Astrocyte of the spinal cord (primary cell): ENCODE measurements at places on chromosomes 16 and 17.
A peak's percentile ranks its signal among the peaks of the same experiment; 100 is the strongest.

GRCh38 chr16:53103811-53104210 is 49.0 kb downstream of the CHD9 start:
- peak; percentile 29 for DNase-seq

DNA sequence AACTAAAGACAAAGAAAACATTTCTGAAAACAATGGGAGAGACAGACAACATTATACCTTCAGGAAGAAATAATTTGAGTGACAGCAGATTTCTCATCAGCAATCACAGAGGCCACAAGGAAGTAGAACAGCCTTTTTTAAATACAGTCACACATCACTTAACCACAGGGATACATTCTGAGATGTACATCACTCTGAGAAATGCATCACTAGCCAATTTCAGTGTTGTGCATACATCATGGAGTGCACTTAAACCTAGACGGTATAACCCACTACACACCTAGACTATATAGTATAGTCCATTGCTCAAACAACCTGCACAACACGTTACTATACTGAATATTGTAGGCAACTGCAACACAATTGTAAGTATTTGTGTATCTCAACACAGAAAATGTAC is 24.9 kb upstream of the ALOX12 start:
- no peak for DNase-seq

DNA sequence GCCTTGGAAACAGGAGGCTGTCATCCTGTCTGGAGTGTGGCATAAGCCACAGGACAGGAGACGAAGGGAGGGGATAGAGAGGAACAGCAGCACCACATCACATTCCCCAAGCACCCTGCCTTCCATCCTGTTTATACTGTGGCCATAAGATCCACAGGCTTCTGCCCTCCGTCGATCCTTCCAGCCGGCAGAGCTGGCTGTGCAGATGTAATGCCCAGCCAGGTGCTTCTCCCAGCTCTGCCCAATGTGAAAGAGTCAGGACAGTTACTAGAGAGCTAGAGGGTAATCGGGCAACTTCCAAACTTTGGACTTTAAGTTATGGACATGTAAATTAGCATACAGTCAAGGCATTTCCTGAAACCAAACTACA is 368.4 kb downstream of the SOX9 start:
- no peak for DNase-seq

GRCh38 chr17:51028176-51028863 is 92.3 kb downstream of the SPAG9 start:
- no peak for DNase-seq

DNA sequence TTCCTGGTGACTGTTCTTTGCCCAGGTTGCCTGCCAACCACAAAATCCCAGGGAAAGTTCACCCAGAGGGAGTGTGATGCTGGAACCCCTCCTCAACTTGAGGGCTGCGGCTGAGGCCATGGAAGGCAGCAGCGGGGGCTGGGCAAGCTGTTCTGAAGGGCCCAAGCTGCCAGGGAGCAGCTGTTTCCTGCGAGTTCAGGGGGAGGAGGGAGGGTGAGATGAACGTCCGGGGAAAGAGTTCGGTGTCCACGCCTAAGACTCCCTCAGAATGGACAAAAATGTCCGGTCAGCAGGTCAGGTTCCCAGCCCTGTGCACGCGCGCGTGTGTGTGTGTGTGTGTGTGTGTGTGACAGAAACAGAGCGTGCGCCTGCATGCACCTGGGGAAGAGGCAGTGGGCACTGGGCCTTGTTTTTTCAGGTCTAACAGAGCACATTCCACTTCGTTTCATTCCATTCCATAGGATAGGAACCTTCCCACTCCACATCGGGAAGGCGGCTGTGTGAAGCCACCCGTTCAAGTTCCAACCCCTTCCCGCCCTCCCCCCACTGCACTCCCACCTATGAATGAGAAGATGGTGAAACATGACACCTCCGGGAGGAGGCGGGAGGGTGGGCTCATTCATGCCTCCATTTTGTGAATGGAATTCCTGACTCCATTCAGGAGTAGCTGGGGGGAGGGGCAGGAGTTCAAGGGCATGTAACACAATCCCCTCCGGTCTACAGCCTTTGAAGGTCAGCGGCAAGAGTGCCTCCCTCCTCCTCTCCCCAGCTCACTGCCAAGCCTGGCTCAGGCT is 15.7 kb downstream of the ETV4 start:
- peak; percentile 97 for DNase-seq

GRCh38 chr17:73863761-73864535 is 219.7 kb upstream of the SDK2 start:
- DNase-seq, result no peak

GRCh38 chr16:54344646-54345630 is 58.4 kb upstream of the IRX3 start:
- no peak for DNase-seq

DNA sequence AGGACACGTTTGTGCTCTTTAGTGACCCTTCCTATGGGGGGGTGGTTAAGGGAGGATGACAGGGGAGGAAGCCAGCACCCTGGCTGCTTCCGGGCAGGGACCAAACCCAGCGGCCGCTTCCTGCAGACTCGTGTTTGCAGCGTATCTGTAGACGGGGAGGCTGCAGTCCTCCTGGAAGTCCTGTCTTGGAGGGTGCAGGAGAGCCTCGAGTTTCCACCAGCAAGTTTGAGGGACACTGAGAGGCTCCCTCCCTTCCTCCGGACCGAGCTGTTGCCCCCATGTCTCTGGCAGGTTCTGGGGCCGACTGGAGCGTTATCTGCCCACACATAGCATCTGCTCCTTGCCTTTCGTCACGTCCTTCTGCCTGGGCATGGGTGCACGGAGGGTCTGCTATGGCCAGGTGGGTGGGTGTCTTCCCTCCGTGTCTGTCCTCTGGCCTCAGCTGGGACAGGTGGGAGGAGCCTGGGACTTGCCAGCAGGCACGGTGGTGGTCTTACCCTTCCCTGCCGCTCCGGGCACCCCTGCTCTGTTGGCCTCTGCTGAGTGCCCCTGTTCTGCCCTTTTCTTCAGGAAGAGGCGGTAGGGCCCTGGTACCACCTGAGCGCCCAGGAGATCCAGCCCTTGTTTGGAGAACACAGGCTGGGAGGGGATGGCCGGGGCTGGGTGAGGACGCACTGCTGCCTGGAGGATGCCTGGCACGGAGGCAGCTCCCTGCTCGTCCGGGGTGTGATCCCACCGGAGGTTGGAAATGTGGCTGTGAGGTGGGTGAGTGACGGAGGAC is 8.8 kb downstream of the ENGASE start:
- no peak for DNase-seq

DNA sequence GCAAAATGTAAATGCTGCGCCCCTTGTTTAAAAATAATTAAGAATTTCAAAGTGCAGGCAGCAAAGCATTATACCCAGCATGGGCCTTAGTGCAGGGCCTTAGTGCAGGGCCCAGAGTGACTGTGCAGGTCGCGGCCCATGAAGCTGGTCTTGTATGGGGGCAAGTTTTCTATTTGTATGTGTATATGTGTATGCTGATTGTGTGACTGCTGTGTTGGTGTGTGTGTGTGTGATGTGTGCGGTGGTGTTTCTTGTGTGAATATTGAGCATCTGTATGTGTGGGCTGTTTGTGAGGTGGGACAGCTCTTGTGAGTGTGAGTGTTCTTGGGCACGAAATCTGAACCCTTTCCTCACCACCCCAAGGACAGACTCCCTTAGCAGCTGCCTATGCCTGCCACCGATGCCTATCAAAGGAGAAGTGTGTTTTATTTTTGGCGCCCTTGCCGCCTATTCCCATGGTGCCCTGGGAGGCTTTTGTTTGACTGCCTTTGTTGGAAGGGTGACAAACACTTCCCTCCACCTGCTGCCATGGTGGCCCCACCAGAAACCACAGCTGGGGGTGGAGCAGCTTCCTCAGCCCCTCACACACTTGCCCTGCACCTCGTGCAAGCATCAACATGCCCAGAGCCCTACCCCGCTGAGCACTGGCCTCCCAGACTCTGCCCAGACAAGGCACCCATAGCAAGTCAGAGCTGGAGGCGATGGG is 18.0 kb downstream of the CCR7 start:
- DNase-seq, result peak; percentile 26

DNA sequence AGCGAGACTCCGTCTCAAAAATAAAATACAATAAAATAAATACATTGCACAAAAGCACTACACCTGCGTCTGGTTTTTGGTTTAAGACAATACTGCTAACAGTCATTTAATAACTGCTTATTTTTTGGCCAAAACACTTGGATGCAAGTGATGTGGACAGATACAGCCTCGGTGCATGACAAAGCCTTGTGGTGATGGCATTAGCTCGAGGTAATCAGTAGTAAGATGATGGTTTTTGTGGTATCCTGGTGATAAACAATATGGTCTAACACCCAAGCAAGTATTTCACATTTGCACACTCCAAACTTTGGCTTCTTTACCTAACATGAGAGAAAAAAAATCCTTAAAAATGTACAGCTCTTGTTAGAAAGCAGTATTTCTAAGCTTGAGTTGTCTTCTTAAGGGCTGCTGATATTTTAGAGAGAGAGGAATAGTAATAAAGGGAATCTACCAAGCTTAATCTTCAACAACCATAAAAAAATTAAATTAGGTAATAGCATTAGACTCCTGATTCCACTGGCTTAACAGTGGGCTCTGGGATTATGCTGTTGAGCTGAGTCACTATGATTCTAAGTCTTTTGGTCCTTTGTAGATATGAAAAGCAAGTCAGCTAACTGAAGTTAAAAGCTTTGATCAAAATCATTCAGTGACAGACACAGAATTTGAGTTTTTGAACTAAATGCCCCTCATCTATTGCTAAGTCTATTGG is 111.1 kb downstream of the VPS53 start:
- DNase-seq, result no peak

- DNase-seq, result no peak
Measured at GRCh38 chr16:11487289-11487688, 99.4 kb downstream of the LITAF start.

DNA sequence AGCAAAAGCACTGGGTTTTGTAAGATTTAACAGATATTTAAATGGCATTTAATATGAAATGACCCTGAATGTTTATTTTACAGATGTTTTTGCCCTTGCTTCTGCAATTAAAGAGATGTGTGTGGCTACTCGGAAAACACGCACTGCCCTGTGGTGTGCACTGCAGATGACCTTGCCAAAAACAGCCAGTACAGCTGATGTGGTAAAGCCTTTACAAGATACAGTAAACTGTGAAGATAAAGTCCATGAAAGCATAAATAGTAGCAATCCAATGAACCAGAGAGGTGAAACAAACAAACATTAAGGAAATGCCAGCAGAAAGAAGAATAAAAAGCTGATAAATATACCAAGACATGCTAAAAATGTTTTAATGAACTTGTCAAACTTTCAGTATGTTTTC is 15.7 kb downstream of the CCDC43 start:
- DNase-seq, result no peak

GRCh38 chr17:57113011-57113410 is 28.0 kb downstream of the AKAP1 start:
- no peak for DNase-seq

- DNase-seq, result no peak
Measured at GRCh38 chr17:38315497-38315896, 18.5 kb downstream of the MRPL45 start.

DNA sequence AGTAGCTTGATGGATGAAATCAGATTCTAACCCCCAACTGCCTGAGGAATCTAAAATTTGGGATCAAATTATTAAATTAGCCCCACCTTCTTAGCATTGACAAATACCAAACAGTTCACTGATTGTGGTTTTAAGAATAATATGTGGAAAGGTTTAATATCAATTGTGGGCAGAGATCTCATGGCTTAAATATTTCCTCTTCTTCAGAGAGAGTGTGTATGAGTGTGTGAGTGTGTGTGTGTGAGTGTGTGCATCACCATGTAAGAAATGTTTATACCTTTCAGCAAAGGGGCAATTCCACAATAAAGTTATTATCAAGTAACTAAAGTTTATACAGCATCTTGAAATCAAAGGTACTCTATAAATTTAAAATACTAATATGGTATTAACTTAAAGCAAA is 3.2 kb downstream of the SMURF2 start:
- DNase-seq, result peak; percentile 79

- peak; percentile 87 for DNase-seq
Measured at GRCh38 chr16:87541147-87541871, 48.5 kb upstream of the ZCCHC14 start.

DNA sequence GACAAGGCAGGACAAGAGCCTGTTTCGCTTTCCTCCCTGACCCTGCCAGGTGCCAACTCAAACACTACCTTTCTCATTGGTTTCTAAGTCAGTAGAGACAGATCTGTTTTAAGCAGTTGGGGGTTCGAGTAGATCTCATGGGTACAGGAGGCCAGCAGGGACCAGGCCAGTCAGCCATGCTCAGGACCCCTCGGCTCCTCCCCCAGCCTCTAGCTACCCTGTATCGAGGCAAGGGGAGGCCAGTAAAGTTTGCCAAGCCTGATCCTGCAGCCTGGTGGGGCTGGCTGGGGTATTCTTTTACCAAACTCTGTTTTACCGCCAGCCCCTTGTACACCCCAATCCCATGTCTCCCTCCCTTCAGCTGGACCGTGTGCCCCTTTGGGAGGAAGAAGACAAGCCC is 26.6 kb downstream of the OR1D5 start:
- DNase-seq, result no peak

DNA sequence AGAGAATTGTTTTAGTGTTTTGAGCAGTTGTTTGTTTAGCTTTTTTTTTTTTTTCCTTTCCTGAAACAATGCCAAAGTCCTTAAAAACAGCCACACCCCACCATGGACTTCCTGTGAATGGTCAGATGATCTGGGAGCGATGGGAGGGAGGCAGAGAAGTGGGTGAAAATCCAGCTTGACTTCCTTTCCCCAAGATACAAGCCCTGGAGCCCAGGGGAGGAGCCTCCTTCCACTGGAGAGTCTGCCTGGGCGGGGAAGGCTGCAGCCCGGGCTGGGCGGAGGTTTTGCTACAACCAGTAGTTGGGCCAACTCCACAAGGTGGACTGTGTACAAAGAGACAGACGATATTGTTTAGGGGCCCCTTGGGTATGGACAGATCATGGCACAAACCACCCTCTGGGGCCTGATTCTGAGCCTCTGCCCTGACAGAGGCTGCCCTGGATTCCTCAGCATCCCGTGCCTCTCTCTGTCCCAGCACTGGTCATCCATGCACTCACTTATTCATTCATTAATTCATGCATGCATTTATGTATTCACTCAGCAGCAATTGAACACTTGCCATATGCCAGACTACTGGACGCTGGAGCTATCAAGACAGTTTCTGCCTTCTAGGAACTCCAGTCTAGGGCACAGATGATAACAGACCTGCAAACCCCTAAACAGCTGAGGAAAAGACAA is 29.8 kb downstream of the WSB1 start:
- no peak for DNase-seq

DNA sequence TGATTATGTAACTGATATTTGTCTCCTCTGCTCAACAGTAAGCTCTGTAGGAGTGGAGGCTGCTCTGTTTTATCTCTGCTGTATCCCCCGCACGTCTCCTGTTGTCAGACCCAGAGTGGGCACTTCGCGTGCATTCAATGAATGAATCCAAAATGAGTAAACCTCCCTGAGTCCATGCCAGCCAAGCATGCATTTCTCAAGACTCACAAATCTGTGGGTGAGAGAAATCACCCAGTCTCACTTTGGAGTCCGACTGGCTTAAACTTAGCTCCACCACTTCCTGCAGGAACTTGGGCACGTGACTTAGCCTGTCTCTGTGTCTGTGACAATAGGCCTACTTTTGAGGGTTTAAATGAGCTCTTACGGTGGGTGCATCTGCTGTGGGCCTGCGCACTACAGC is 3.7 kb downstream of the PNPO start:
- DNase-seq, result no peak
